Activated T-cell treated with anti-CD3 and anti-CD28 coated beads, Interleukin-2, amount 50 U/mL, for 72 hours (primary cell): ENCODE measurements at places on chromosomes 4 and X. TPM values are rescaled to one million over a fixed set of nuclear protein-coding genes. Genes with fewer than 3 reads are reported as not detected.

- H3K4me3 ChIP-seq: no peak overlapping the region
- no peaks in the 10 kb centered on the region for H3K27me3 ChIP-seq
- peaks cover 4% of the 10 kb centered on the region for H3K4me1 ChIP-seq
- no peak overlapping the region for H3K27ac ChIP-seq
- peaks cover 2% of the 10 kb centered on the region for H3K36me3 ChIP-seq
Observed at GRCh38 chr4:17997129-17997528, 24.4 kb downstream of the LCORL start.

GRCh38 chrX:11111947-11112346 lies 815 bp downstream of the HCCS start:
- H3K27me3 ChIP-seq: no peaks in the 10 kb centered on the region
- H3K4me1 ChIP-seq: peaks cover 13% of the 10 kb centered on the region
- no peak for DNase-seq
- H3K27ac ChIP-seq: peak overlapping the region; percentile 90
- H3K4me3 ChIP-seq: no peak overlapping the region

Gene CHM
- total RNA-seq: 17.5 TPM

DNA sequence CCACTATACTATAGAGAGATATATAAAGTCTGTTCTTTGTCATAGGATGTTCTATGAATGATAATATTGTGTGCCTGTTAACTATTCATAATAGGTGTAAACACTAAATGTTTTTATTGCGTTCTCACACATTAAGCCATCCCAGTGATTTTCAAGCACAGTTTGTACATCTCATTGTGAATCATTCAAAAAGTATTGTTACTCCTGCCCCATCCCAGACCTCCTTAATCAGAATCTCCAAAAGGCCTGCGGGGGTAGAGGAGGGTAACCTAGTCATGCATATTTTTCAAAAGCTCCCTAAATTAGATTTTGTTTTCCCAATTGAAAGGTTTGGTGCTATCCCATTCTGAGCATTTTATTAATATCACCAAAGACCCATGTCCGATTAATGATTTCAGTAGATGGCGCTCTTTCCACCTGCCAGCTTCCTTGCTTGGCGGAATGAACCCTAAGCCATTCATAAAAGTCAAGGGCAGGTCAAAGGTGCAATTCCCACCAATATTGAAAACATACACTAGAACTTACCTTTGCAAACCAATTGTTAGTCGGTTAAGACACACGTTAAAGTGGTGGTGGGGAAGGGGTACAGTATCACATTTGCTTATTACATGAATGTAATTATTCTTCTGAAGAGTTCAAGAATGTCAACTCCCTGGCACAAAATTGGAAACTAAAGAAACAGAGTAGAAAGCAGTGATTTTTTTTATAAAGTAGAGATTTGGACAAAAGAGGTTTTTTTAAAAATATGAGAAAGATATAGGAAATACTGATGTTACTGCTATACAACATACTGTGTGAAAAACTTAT lies 5.8 kb upstream of the TET2 start:
- H3K27me3 ChIP-seq: no peaks in the 10 kb centered on the region
- no peak overlapping the region for H3K4me3 ChIP-seq
- H3K27ac ChIP-seq: no peak overlapping the region
- H3K4me1 ChIP-seq: peaks cover 22% of the 10 kb centered on the region
- peaks cover 2% of the 10 kb centered on the region for H3K36me3 ChIP-seq

Gene TMPRSS11E
- total RNA-seq: not detected

- no peak overlapping the region for H3K27ac ChIP-seq
- no peaks in the 10 kb centered on the region for H3K36me3 ChIP-seq
Observed at GRCh38 chr4:7134737-7135388, 57.5 kb upstream of the SORCS2 start.

Gene TKTL2
- total RNA-seq: not detected

Gene EREG
- not detected for total RNA-seq

- no peak overlapping the region for H3K4me3 ChIP-seq
- no peak for DNase-seq
- peaks cover 5% of the 10 kb centered on the region for H3K27me3 ChIP-seq
- H3K27ac ChIP-seq: no peak overlapping the region
- H3K4me1 ChIP-seq: no peaks in the 10 kb centered on the region
Observed at GRCh38 chrX:10875995-10876394, 235.1 kb upstream of the HCCS start.

Gene GATA1
- total RNA-seq: 0.35 TPM

DNA sequence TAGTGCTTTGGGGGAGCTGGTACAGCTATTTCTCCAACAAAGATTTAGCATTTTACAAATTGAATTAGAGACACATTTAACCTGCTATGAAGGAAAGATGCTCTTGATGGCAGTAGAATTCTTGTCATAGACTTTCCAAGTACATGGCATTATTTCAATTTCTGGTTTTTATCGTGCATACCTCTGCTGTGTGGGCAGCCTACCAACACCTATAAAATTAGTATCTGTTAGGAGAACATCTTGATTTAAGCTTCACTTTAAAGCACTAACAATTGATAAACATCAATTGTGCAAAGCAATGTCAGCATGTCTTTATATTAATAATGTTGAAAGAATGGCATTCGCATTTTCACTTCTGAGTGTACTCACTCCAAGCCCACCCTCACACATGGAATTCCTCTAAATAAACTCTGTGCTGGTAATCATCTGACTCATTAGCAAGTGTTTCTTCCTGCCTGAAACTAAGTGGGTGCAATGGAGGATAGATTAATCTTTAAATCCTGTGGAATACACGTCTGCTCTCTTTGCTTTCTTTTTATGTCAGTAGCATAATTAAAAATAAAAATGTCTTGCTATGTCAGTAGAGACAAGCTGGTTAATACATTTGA lies 279.8 kb upstream of the MAGEB18 start:
- DNase-seq: no peak
- H3K4me3 ChIP-seq: no peak overlapping the region
- H3K36me3 ChIP-seq: no peaks in the 10 kb centered on the region
- no peaks in the 10 kb centered on the region for H3K27me3 ChIP-seq
